ENCODE measurements at places on chromosomes 2 and 18.

- no peak for DNase-seq
These were observed 64.5 kb downstream of the LYPD1 start for GRCh38 chr2:132605236-132606180.

GRCh38 chr18:47730795-47731194 is 199.7 kb downstream of the SMAD2 start:
- no peak for DNase-seq

GRCh38 chr2:118858485-118859156 is 11.2 kb upstream of the EN1 start:
- no peak for DNase-seq

- no peak for DNase-seq
These were observed 20.4 kb downstream of the C18orf54 start for GRCh38 chr18:54378057-54378456.

GRCh38 chr2:121272596-121272995 is 12.4 kb downstream of the TFCP2L1 start:
- no peak for DNase-seq

DNA sequence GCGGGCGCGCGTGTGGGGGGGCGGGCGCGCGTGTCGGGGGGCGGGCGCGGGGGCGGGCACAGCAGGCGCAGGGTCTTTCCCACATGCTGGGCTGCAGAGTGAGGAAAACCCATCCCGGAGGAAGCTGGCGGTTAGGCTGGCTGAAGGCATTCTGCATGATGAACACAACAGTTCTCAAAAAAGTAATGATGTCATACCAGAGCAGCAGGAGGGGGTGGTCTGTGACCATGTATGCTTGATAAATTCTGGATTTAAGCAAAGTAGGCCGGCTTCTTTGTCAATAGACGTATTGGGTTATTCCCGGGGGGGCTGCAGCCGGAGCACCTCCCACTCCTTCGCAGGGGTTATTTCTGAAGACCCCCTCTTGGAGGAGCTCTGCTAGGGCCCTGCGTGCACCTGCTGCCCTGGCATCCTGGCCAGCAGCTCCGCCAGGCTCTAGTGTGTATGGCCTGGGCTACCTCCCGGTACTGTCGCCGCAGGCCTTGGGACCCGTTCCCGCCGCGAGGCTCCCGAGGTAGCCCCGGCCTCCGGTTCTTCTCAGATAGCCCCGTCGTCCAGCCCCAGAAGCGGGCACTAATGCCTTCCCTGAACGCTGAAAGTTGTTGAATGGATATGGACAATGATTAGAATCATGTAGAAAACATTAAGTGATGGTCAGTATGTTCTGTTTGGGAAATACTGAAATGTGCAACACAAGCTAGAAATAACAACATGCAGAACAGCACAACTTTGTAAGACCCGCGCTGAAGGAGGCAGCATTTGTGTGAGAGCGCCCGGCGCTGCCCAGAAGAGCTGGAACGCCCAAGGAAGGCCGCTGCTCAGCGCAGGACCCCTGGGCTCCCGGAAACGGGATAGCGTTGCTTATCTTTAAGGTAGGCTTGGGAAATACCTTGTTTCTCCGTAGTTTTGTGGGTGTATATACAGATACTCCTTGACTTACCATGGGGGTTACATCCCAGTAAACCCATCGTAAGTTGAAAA is 101.4 kb upstream of the RAB6C start:
- DNase-seq, result peak; percentile 37

- peak; percentile 65 for DNase-seq
These were observed 47.7 kb upstream of the POMC start for GRCh38 chr2:25215948-25216679.

GRCh38 chr2:60213865-60214625 is 339.4 kb downstream of the BCL11A start:
- DNase-seq, result peak; percentile 69

DNA sequence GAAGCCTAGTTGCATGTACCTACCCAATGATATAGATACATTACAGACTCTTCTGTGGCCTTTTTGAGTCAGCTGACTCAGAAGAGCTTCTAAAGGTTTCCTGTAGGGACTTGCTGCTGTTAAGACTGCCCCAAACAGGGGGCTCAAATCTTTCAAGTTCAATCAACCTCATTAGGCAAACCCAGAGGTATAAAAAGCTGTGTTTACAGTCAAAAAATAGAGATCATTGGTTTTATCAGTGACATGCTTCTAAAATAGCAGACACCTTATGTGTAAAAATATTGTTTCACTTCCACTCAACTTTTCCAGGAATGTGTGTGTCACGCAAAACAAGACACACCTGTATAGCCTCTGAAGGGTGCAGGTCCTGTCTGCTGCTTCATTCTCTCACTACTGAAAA is 624.3 kb upstream of the FANCL start:
- DNase-seq, result no peak

DNA sequence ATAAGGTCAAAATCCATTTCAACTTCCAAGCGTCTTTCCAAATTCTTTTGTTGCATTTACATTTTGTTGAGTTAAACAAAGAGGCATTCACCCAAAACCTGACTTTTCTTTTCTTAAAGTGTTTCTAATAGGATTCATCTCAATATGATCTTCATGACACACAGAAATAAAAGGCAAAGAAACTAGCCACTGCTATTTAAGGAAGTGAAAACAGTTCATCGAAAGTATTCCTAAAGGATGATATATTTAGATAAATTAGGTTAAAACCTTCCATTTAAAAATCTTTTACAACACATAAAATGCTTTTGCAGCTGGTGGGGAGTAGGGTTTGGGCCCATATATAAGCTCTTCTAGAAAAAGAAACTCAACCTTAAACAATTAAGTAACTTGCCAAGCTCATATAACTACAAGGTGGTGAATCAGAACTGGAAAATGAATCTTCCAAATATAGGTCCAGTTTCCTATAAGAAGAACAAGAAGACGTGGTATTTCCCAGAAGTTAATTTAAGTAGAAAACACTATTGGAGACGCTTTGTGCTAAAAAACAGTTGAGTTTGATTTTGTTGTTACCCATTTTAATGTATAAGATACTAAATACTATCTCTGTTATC is 336.0 kb upstream of the HNRNPA3 start:
- DNase-seq, result no peak

DNA sequence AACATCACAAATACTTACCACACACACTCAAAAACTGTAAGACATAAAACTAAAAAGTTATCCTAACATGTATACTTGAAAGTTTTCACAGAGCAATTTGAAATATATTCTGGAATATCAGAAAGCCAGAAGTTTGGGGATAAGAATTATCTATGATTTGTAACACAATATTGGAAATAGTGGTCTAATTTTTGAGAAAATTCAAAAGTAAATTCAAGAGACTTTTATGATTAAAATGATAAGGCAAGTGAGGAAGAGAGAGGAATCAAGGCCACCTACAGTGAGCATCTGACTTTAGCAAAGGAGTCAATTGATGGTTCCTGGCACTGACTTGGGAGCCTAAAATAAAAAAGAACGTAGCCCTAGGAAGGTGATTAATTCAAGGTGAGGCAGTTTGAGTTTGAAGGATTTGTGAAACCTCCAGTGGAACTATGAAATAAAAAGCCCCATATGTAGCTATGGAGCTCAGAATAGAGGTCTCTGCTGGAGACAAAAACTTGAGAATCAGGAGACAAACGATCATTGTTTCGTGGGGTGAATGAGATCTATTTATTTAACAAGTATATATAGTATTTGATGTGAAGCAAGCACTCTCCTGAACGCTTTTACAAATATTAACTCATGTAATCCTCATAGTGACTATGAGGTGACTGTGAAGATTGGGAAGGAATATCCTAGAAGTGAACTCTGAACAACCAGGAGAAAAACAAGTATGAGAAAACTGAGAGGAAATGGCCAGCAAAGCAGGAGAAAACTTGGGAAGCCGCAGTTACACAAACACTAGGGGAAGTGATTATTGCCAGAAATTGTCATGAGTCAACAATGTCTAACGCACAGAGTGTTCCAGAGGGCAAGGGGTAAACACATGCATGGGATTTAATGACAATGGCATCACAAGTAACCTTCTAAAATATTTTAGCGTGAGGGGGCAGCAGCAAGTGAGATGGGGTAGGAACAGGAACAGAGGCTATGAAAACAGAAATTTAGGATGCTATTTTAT is 12.8 kb downstream of the TFPI start:
- no peak for DNase-seq

GRCh38 chr2:201298462-201299052 is 38.2 kb downstream of the CASP8 start:
- no peak for DNase-seq

DNA sequence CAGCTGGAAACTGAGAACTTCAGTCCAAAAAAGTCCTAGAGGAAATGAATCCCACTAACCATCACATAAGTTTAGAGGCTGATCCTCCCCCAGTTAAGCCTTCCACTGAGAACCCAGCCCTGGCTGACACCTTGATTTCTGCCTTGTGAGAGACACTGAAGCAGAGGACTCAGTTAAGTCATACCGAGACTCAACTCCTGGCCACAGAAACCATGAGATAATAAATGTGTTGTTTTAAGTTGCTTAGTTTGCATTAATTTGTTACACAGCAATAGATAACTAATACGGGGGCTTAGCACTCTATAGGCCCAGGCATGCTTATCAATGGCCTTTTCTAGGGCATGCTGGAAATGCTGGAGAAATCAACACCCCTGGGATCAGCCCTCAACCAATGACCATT is 3.4 kb upstream of the ADD2 start:
- DNase-seq, result no peak

DNA sequence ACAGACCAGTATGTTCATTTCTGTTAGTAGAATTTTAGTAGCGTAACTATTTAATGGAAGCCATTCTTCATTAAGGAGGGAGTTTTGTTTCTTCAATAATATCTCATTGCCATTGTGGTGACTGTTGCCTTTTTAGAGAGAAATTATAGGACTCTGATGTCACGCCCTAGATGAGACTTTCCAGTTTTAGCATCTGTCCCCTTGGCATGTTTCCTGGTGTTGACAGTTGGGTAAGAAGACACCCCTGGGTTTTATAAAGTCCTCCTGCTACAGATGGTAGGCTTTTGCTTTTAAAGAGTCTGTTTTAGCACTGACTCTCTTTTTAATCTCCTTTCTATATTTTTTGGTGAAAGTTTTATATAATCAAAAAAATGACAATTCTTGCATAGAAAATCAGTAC is 41.9 kb downstream of the KCNJ3 start:
- no peak for DNase-seq

DNA sequence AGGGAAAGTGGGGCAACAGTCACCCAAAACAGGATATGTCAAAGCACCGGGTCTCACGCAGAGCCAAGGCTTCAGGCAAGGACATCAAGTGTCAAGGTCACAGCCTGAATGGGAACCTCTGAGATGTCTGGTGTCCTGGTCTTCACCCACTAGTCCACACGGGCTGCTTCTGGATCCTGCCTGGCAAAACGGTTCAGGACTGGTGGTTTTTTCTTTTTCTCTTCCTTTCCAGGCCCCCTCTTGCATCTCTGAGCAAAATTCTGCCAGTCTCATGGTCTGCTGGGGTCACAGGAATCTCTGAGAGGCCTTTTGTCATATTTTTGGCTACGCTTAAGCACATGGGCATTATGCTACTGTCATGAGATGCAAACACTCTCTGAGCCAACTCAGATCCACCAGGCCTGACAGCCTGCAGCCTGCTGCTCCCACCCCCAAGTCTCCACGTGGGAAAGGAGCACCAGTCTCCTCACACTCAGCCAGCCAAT is 518.2 kb upstream of the ZEB2 start:
- no peak for DNase-seq

- no peak for DNase-seq
These were observed 112.3 kb downstream of the LNPK start for GRCh38 chr2:175889701-175890302.

- DNase-seq, result no peak
These were observed 15.9 kb upstream of the ZBTB14 start for GRCh38 chr18:5311301-5311989.

DNA sequence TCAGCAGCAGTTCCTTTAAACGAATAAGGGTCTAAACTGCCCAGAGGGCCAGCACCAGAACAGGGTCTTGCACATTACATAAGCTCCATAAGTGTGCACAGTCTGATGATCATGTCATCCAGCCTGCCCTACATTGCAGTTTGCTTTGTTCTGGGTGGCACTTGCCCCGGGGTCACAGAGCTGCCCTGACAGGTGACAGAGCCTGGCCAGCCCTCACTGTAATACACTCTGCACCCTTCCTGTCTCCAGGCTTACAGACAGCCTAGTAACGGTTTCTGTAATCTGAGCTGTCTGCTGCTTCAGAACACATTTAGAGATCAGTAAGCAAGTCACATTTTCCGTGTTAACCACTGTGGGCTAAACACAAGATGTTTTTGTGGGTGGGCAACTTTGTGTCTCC is 213.3 kb downstream of the FAM210A start:
- no peak for DNase-seq

GRCh38 chr2:152644189-152644873 is 72.9 kb downstream of the PRPF40A start:
- DNase-seq, result no peak

- DNase-seq, result no peak
These were observed 250.1 kb downstream of the NDUFA10 start for GRCh38 chr2:239774933-239775622.

GRCh38 chr2:65358678-65359400 is 73.6 kb downstream of the SPRED2 start:
- peak; percentile 56 for DNase-seq

DNA sequence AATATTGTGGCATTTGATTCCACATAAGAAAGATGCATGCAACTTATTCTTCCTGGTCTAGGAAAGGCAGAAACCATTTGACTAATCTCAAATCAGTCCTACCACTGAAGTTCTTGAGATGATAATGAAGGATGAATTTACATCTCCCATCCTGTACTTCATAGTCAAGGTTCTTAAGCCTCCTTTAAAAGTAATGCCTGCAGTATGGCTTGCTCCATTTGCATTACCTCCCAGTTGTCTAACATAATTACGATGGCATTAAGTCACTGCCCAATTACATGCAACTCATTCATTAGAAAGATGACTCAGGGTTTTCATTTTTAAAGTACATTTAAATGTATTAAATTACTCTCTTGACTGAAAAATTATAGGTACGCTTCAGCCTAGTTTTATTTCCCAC is 32.2 kb downstream of the THADA start:
- DNase-seq, result no peak

DNA sequence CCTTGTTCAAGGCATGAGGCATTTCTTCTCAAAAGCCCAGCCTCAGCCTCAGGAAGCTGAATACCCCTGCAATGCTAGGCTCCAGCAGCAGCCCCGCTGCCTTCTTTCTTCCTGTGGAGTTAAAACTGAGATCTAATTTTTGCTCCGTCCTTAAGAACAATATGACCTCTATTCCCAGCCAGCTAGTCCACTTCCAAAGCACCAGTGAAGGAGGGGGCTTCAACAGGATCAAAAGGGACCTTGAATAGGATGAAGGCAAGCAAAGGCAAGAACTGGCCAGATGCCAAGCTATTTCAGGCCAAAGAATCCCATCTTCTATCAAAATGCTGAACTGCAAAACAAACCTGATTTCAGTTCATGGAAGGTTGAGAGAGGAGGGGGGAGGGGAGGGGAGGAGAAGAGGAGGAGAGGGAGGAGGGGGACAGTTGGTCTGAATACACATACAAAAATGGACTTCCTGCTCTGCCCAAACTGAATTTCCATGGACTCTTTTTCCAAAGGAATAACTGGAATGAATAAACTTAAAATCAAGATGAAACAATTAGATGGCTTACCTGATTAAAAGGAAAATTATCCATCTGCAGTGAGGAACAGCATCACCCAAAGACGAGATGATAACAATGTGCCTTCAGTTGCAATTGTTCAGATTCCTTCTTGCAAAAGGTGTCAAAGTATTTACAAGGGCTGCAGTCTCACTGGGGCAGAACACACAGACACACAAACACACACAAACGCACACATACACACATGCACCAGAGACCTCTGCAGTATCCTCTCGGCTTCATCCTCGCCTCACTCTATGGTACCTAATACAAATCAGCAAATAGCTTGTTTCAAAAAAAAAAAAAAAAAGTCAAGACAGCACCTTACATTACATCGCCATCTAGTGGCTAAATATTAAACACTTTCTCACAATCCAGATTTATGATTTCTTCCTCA is at the start of gene SCN1A:
SCN1A (minus strand) TSS at position 804 of the 939 bp plus-strand sequence. CDS start 54,399 bp downstream, outside the sequence.
- DNase-seq, result peak; percentile 48
